Kidney glomerular epithelial cell (primary cell): ENCODE measurements at places on chromosomes 1 and 21.

GRCh38 chr1:58739856-58740466 lies 40.1 kb upstream of the MYSM1 start:
- peak; percentile 55 for DNase-seq

GRCh38 chr1:13764588-13765332 lies 64.8 kb downstream of the PRDM2 start:
- no peak for DNase-seq

GRCh38 chr1:230067419-230067870 lies 407 bp downstream of the GALNT2 start:
- no peak for DNase-seq

GRCh38 chr1:160808289-160808688 lies 12.3 kb downstream of the LY9 start:
- no peak for DNase-seq

- no peak for DNase-seq
Measured at GRCh38 chr1:210565306-210565705, 236.6 kb downstream of the HHAT start.

GRCh38 chr1:160083968-160084770 lies 2.8 kb downstream of the KCNJ9 start:
- DNase-seq, result peak; percentile 42
